HCT116 (cell line): ENCODE measurements at places on chromosomes 7 and 10.

GRCh38 chr7:105188201-105188600, 174.2 kb downstream of the KMT2E start:
- no peak overlapping the region for H3K4me3 ChIP-seq
- no peak overlapping the region for H3K27ac ChIP-seq
- DNase-seq: no peak
- no peaks in the 10 kb centered on the region for H3K4me1 ChIP-seq
- no peaks in the 10 kb centered on the region for H3K36me3 ChIP-seq
- no peaks in the 10 kb centered on the region for H3K27me3 ChIP-seq

DNA sequence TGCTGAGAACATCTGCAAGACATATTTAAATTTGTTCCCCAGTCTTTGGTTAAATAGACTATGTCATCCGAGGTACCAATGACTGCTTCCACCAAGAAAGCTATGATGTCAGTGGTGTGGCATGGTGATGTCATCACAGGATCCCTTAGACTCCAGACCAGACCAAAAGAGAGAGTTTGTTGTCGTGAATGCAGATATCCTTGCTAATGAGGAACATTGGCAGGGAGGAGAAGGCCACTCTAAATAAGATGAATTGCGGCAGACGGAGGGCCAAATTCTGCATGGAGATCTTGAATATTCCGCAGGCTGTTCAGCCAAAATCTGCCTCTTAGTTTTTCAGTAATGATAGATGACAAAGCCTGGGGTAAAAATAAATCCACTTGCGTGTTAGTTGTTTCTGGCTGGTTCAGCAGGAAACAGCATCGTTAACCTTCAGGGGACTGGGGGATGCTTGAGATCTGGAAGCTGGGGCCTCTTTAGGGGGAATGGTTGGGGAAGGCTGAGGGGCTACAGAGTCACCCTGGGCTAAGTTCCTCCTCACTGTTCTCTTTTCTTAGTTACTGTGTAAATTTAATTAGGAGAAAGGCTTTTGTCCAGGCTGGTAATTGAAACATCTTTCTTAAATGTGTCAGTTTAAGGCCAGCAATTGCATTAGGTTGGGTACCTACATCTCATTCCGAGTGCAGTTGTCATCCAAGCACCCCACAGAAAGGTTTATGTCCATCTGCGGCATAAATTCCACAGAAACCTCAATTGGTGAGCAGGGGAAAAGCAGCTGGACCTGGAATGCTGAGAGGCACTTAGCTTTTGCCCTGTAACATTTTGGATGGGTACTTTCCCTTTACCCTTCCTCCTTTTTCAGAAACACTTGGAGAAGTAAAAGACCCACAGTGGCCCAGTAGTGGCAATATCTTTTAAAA, 11.6 kb upstream of the CAMK1D start:
- H3K4me1 ChIP-seq: peaks cover 20% of the 10 kb centered on the region
- H3K4me3 ChIP-seq: no peak overlapping the region
- H3K27ac ChIP-seq: no peak overlapping the region
- no peaks in the 10 kb centered on the region for H3K27me3 ChIP-seq

DNA sequence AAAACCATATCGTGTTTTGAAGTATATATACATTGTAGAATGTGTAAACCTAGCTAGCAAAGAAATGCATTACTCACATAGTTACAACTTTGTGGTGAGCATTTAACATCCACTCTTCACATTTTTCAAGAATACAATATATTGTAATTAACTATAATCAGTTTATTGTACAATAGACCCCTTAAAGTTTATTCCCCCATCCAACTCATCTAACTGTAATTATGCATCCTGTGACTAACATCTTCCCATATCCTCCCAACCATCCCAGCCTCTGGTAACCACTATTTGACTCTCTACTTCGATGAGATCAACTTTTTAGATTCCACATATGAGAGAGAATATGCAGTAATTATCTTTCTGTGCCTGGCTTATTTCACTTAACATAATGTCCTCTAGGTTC, 526.4 kb downstream of the KIF20B start:
- DNase-seq: no peak
- H3K27ac ChIP-seq: peak overlapping the region; percentile 94
- H3K36me3 ChIP-seq: no peaks in the 10 kb centered on the region
- no peaks in the 10 kb centered on the region for H3K27me3 ChIP-seq

DNA sequence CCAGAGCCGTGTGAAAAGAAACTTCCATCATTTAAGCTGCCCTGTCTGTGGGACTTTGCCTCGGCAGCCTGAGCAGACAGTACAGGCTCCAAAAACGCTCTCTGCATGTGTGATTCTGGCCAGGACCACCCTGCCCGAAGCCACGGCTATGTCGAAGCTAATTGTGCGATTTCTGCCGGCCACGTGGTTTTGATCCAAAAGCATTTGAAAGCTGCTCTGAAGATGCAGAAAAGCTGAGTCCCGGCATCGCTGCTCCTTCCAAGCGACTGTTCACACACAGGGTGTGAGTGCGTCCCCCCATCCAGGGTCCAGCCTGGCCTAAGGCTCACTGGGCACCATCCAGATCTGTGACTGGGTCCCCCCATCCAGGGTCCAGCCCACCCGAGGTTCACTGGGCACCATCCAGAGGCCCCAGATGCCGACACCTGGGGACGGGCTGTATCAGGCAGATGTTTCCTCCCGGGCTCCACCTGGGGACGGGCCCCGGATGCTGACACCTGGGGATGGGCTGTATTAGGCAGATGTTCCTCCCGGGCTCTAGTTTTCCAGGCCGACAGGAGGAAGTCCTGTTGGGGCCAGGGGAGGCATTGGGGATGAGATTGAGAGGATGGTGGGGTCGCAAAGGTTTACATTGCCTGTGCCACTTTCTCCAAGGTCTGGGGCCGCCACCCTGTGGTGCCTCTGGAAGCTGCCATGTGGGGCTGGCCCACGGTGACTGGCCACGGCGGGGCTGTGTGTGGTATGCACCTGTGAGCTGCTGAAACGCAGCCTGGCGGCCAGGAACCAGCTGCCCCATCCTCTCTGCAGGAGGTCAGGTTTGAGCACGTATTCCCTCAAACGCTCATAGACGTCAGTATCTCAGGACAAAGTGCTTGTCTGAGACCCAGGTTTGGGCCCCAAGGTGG, 527.4 kb downstream of the DNAJB6 start:
- H3K27me3 ChIP-seq: no peaks in the 10 kb centered on the region
- no peak overlapping the region for H3K4me3 ChIP-seq
- no peak overlapping the region for H3K27ac ChIP-seq
- DNase-seq: no peak
- no peaks in the 10 kb centered on the region for H3K4me1 ChIP-seq
